ENCODE measurements at places on chromosomes 16 and 17.
A peak's percentile ranks its signal among the peaks of the same experiment; 100 is the strongest.

- DNase-seq: no peak
Observed at GRCh38 chr17:12024327-12024726, 3.6 kb downstream of the MAP2K4 start.

- no peak for DNase-seq
Observed at GRCh38 chr16:11788914-11789313, 8.1 kb downstream of the ZC3H7A start.

GRCh38 chr17:64183815-64184214 is 53.9 kb upstream of the ERN1 start:
- DNase-seq: no peak

GRCh38 chr17:51555153-51555552 is 294.8 kb downstream of the UTP18 start:
- no peak for DNase-seq

DNA sequence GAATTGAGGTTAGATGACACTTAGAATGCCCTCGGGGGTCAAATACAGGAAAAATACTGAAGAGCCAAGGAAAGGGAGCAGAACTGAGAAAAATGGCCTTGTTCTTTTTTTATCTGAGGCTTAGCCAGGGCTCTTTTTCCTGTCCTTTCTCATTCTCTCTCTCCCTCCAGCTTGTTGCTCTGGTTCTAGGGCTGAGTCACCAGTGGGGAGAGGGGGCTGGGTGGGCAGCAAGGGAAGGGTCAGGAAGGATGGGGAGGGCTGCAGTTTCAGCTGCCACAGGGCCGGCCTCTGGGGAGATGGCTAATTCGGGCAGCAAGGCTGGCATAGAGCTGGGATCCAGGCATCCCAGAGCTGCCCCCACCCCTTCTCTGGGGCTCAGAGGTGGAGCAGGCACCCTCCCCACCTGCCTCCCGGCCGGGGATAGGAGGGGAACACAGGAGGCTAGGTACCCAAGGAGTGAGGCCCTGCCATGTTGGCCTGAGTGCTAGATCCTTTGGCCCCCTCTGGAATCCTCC is 3.9 kb downstream of the ITGA3 start:
- DNase-seq: no peak

GRCh38 chr17:7560172-7561027 is 1.3 kb upstream of the SENP3 start:
- DNase-seq: peak; percentile 66

DNA sequence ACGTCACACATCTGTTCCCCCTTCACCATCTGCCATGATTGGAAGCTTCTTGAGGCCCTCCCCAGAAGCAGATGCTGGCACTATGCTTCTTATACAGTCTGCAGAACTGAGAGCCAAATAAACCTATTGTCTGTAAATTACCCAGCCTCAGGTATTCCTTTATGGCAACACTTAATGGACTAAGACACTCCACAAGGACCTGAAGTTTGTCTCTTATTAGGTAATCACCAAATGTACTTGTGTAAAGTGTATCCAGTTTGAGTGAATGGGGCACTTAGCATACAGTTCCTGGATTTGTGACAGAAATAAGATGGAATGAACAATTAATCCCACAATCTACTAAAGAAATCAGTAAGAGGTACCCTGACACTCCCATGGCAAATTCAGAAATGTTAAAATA is 105.3 kb downstream of the SLC39A11 start:
- DNase-seq: no peak

- no peak for DNase-seq
Observed at GRCh38 chr17:60473788-60474187, 51.5 kb downstream of the CHCT1 start.

DNA sequence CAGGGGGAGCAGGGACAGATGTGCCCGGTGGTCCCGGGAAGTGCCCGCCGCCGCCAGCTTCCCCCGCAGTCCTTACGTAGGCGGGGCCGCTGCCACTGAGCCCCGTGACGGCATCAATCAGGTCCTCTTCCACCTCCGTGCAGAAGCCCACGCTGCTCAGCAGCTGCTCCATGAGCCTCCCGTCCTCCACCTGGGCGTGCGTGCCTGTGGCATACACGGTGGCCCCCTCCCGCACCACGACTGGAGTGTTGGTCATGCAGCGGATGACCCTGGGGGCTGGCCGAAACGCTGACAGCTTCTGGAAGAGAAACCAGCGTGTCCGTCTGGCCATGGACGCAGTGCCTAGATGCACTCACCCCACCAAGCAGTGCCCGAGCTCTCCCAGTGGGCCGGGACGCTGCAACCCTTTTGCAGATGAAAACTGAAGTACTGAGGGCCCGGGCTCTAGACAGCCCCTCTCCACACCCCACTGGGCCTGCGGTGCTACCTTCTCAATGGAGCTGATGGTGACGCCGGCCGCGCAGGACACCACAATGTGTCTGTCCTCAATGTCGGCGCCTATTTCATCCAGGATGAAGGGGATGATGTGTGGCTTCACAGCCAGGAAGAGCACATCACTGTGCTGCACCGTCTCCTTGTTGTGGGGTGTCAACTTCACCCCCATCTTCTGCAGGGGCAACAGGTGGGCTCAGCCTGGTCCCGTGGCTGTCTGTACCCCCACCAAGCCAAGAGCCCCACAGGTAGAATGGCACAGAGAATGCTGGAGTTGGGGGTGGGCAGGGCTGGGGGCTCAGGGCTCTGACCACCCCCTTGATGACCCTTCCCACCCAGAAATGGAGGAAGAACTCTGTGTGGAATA is 2.0 kb downstream of the PYCR1 start:
- no peak for DNase-seq

DNA sequence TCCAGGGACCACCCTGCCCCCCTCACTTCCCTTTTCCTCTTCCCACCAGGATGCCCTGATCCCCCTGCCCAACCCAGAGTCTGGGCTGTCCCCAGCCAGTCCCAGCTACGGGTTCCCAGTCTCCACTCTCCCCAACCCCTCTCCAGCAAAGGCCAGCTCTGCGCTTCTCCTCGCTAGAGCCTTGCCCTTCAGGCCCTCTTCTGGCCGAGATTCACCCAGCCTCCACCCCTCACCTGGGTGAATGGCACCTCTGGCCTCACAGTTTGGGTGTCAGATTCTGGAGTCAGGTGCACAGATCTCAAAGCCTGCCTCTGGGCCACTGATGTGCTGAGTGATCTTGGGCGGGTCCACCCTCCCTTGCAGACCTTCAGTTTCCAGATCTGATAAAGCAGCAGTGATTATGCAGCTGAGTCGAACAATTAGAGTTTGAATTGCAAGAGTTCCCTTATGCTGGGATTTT is 185.6 kb upstream of the TNRC6C start:
- DNase-seq: no peak

DNA sequence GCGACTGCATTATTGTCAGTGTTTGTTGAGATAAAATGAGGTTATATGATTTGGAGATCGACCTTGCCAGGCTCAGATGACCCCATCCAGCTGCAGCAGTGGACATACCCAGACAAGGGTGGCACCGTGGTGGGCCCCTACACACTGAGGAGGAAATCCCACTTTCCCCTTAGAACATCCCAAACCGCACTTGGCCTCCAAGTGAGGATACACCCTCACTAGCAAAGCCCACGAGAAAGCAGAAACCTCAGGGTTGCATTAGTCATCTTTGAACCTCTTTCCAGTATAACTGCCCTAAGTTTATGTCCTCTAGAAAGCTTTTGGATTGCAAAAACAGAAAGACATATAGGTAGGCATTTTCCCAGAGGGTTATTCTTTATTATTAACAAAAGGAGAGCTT is 101.5 kb downstream of the CLEC16A start:
- no peak for DNase-seq

DNA sequence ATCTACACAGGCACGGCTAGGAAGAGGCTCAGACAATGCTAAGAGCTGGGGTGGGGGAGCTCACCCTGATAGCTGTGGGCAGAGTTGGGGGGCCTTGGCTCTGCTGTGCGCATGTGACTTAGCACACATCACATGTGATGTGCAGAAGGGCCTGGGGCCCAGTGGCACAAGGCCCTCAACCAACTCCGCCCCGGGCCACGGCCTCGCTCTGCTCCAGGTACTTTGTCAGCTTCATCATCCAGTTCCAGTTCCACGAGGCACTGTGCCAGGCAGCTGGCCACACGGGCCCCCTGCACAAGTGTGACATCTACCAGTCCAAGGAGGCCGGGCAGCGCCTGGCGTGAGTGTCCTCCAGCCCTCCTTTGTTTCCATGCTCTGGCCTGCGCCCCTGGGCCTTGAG is 19.3 kb downstream of the ACE start:
- DNase-seq: no peak

GRCh38 chr17:19876529-19877161 is 8.9 kb upstream of the ULK2 start:
- peak; percentile 56 for DNase-seq

DNA sequence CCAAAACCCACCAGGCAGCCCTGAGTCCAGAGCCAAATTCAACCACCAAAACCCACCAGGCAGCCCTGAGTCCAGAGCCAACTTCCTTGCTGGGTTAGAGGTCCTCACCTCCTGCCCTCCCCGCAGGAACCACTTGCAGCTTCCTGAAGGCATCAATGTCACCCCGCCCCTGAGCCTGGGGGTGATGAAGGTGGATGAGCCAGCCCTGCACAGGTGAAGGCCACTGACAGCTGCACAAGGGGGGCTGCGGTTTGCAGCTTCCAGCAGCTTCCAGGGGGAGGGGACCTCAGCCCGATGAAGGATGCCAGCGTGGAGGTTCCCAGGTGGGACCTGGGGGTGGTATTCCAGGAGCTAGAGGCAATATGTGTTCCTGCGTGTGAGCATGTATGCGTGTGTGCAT is 7.6 kb upstream of the CSNK1D start:
- no peak for DNase-seq

DNA sequence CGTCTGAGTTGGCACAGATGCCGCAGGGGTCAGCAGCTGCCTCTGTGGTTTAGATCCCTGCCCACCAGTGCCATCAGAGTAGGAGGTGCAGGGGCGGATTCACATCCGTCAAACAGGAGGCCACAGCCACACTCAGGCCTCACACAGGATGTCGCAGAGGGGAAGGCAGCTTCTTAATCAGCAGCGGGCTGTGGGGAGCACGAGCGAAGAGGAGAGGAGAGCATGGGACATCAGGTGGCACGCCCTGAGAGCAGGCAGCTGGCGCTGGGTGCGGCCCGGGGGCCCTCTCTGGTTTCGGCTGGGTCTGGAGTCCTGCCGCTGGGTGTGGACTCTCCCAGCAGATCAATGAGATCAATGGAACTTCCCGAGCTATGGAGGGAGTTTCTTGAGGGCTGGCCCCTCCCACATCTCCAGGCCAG is 9.6 kb downstream of the LLGL2 start:
- DNase-seq: peak; percentile 67

- DNase-seq: no peak
Observed at GRCh38 chr17:15289285-15290183, 24.4 kb upstream of the PMP22 start.

GRCh38 chr16:11306997-11307638 is 26.0 kb upstream of the PRM1 start:
- DNase-seq: no peak

GRCh38 chr17:44807817-44808155 is 22.3 kb downstream of the GJC1 start:
- DNase-seq: no peak

- DNase-seq: no peak
Observed at GRCh38 chr16:80899809-80900592, 95.6 kb upstream of the CDYL2 start.

DNA sequence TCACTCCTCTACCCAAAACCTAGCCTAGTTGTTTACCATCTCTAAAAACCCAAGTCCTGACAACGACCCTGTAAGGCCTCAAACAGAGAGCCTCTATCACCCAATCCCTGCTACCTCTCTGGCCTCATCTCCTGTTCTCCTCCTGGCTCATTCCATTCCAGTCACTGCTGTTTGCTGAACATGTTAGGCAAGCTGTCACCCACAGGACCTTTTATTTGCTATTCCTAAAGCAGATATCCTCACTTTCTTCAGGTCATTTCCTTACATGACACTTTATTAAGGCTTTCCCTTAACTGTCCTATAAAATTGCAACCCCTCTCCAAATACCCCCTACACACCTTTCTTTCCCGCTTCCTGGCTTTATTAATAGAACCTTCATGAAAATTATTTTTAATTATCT is 85.1 kb downstream of the KANSL1 start:
- no peak for DNase-seq

DNA sequence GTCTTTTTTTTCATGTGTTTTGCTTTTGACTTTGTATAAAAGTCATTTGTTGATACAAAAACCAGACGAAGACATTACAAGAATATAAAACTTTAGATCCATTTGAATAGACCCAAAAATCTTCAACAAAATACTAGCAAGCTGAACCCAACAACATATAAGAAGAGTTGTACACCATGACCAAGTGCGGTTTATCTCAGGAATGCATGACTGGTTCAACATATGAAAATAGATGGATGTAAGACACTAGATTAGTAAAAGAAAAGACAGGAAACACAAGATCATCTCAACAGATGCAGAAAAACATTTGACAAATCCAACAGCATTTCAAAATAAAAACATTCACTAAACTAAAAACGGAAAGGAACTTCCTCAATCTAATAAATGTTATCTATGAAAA is 69.0 kb downstream of the TBC1D16 start:
- no peak for DNase-seq

GRCh38 chr16:68909099-68909733 is 65.9 kb downstream of the TANGO6 start:
- no peak for DNase-seq

GRCh38 chr17:44539673-44540072 is 17.6 kb upstream of the FZD2 start:
- DNase-seq: no peak

- DNase-seq: no peak
Observed at GRCh38 chr17:37677021-37677420, 33.8 kb upstream of the DDX52 start.

DNA sequence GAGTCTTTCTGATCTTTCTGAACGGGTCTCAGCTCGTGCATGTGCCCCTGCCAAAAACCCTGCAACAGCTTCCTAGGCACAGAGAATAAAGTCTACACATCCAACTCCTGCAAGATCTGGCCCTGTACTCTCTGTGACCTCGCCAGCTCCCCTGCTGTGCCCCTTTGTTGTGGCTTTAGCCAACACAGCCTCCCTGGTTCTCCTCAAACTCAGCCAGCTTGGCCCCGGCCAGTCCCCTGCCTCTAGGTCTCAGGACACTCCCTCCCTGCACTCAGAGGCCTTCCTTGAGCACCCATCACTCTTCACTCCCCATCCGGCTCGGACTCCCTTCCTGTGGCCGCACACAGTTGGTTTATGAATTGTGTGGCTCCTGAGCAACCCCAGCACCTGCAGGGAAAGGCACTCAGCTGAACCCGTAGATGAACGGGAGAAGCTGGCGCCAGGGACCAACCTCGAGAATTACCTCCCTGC is 1.4 kb downstream of the CEP131 start:
- no peak for DNase-seq

GRCh38 chr17:63840591-63841349 is 1.7 kb downstream of the SMARCD2 start:
- DNase-seq: no peak

DNA sequence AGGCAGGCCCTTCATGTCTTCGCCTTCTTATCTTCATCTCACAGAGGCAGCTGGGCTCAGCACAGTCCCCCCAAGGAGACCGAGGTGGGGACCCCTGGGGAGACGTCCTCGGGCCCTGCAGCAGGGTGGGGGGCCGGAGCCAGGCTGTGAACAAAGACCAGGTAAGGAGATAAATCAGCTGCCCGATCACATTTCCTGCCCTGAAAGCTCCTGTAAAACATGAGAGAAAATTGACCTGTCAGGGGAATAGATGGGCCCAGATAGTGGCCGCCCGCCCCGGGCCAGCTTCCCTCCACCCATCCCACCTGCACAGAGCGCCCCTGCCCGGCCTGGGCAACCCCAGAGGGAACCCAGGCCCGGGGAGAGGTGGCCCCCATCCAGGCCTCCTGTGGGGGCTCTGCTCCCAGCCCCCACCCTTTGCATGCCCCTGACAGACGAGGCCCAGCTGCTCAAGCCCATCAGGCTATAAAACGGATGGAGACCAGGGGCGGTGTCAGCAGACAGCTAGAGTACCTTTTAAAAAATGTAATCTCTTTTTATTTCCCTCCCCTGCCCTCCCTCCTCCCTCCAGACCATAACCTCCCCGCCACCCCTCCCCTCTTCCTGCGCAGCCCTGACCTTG is 18.8 kb upstream of the SLC38A10 start:
- DNase-seq: no peak
